ENCODE measurements at places on chromosomes 12 and 14.

DNA sequence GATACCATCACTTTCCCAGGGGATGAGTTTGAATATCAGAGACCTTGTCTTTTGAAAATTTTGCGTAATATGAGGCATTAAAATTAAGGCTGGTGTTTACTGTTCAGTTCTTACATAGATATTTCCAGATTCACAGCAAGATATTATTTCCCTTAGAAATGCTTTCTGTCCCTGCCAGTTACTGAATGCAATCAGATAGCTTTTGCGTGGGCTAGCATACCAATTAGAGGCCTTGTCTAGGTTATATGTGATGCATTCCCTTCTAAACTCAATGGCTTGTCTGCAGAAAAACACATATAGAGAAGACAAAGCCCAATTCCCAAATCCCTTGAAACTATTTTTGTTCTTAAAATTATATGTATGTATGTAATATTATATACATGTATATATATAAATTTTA, 167.8 kb downstream of the RMST start:
- DNase-seq, result no peak

- DNase-seq, result no peak
Observed at GRCh38 chr14:105287249-105288102, 13.3 kb downstream of the BRF1 start.

DNA sequence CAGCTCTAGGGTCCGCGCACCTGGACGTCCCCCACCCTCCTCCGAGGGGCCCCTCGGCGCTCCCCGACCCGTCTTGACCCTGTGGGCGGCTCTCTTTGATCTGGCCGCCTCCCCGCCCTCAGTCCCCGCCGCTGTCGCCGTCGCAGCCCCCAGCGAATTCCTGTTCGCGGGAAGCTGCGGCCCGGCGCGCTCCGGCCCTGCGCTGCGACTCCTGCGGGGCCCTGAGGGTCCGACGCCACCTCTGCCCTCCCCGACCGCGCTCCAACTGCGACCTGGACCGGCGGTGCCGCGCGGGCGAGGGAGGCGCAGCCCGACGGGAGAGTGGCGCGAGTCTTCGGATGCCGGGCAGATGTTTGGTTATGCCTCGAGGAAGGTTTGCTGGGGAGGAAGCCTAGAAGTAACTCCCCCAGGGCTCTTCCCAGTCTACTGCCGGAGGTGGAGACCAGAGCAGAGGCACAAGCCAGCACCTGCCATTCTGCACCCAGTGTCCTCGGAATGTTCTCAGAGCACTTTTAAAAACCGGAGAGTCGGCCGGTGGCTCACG, 440 bp upstream of the ISM2 start:
- DNase-seq, result no peak

GRCh38 chr14:105065280-105066228, at the start of gene GPR132:
Gene GPR132, minus strand, starts transcription at chr14:105065430. Its CDS starts 10,010 bp downstream, at chr14:105055420.
- peak; percentile 71 for DNase-seq
